ENCODE measurements at places on chromosomes 1 and 21.

- DNase-seq: no peak
These were observed 92.9 kb downstream of the SLC45A1 start for GRCh38 chr1:8410791-8411190.

DNA sequence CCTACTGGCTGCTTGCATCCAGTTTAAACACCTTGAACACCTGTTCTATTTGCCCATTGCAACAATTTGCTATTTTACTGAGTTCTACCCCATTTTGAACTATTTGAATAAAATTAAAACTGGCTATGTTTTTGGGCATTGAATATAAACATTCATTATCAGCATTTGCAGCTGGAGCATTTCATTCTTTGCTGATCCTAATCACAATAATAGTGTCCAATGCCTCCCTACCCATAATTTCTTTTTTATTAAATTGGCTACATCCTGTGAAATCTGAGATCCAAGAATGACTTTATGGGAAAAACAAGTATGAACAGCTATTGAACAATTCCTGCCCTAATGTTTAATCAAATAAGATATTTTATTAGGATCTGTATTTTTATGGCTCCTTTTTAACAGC lies 447.9 kb downstream of the PLA2G4A start:
- no peak for DNase-seq

- DNase-seq: no peak
These were observed 176.8 kb downstream of the LMO4 start for GRCh38 chr1:87505391-87505983.

DNA sequence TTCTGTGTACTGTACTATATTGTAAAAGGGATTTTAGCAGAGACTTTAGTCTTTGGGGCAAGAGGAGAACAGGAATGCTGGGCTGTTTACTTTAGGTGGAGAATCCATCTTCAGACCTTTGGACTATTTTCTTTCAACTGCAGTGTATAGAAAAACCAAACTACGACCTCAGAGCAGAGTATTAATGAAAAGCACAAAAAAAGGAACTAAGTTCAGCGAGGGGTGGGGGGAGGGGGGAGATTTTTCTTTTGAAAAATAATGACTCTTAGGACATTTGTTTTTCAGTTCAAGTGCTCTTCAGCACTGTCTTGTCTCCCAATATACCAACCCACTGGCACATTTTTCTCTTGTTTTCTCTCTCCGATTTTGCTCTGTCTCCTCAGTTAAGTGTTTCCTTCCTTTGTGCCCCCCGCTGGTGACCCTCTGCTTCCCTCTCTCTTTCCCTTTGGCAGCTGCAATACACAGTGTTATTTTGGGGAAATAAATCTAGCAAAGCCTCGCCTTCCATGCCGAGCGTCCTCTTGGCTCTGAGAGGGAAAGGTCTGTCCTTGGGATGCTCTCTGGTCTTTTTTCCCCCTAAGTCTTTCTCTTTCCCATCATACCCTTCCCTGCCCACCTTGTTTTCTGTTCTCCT lies 44.8 kb downstream of the ACP6 start:
- DNase-seq: no peak

DNA sequence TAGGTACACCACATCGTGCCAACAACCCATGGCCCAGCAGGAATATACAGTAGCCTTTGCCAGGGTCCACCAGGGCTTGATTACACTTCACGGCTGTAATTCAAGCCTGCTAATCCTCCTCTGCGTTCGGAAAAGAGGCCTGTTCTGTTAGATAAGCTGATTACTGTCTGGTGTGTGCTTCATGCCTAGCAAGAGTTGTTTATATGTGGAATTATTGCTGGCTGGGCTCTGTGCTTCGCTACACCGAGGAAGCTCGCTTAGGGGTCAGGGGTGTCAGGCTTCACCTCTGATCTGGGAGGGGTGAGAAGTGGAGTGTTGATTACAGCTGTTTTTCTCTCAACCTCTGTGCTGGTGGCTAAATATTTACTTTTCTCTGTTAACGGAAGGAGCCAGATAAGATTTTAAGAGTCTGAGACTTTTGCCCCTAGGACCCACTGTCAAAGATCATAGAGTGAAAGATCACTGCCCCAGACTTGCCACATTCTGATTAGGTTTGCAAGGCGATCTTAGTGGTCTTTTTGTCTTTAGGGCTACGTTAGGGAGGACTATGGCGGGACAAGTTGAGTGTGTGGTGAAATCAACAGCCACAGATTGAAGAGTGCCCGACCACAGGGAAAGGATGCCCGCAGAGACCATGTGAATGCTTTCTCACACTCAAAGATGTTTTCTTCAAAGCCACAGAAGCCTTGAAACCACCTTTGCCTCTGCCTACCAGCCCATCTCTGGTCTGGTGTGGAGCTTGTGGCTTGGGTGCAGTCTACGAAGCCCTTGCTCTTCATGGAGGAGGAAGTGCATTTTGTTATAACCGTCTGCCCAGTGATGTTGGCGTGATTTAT lies 216.1 kb downstream of the PBX1 start:
- DNase-seq: no peak

DNA sequence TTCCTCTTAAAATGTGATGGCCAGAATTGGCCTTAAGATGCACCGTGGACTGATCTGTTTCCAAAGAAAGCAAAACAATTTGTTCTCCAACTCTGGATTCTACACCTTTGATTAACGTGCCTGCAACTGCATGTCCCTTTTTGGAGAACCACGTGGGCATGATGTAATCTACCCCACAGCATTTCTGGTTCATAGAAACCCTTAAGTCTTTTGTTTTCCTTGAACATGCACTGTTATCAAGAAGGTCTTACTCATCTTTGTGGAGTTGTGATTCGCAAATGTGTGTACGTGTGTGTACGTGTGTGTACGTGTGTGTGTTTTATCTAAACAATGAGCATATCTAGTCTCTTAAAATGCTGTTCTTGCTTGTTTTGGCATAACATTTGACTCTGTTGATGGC lies 57.8 kb downstream of the LPAR3 start:
- DNase-seq: no peak

DNA sequence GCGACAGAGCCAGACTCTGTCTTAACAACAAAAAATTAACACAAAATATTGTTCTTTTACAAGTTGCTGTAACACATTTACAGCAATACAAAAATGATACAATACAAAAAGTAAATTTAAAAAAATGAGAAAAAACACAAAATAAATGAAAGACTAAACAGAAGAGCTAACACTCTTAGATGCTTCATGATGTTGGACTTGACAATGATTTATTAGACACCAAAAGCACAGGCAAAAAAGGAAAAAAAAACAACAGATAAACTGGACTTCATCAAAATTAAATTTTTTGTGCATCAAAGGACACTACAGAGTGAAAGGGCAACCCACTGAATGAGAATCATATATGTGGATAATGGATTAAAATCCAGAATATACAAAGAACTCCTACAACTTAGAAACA lies 16.4 kb downstream of the GATAD2B start:
- no peak for DNase-seq

GRCh38 chr21:32424191-32424535 lies 11.7 kb downstream of the EVA1C start:
- DNase-seq: no peak

DNA sequence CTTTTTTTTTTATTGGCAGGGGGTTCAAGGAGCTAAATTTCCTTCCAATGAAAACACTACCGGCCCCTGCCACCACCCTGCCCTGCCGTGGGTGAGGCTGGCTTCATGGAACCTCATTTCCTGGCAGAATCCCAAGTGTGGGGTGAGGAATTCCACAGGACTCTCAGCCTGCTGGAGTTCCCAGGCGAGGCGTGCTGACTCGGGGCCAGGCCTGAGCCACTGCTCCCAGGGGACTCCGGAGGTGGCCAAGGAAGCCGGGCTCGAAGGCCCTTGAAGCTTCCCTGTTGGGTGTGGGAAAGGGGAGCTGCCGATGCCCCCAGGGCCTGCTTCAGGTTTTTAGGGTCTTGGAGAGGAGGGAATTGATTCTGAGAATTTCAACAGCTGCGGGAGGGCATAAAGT lies 95.3 kb upstream of the ACTRT2 start:
- no peak for DNase-seq

DNA sequence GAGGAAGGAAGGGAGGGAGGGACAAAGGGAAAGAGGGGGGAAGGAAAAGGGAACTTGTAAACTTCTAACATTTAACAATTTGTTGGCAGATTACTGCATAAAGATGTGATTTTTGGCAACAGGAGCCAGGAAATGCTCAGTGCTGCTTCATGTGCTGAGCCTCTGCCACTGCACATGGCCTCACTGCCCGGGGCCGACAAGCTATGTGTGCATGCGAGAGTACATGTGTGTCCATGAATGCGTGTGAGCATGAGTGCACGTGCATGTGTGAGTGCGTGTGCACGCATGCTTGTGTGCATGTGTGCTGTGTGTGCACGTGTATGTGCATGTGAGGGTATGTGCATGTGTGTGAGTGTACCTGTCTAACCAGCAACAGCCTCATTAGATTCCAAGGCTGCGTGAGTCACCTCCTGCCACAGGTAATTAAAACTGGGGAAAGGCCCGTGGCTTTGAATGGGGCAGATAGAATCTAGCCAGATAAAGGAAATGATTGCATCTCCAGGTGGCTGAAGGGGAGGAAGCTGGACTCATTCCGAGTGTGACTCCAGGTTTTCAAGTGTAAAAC lies 41.4 kb upstream of the TSPEAR start:
- no peak for DNase-seq

DNA sequence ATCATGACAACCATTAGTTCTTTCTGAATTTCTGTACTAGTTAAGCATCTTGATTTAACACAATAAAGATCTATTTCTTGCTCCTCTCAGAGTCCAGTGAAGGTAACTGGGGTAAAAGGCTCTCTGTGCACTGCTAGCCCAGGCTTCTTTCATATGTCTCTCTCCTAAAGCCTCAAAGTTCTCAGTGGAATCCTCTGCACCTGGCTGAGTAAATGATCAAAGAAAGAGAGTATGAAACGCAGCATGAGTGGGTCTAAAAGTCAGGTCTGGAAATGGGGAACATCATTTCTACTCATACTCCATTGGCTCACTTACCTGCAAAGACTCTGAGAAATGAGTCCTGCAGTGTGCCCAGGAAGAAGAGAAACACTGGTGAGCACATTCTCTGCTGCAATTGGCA lies 418.5 kb downstream of the PTPRC start:
- no peak for DNase-seq

GRCh38 chr1:153614906-153615305 lies 1.2 kb downstream of the S100A14 start:
- no peak for DNase-seq

GRCh38 chr1:59055908-59056719 lies 240.8 kb upstream of the FGGY start:
- DNase-seq: no peak

DNA sequence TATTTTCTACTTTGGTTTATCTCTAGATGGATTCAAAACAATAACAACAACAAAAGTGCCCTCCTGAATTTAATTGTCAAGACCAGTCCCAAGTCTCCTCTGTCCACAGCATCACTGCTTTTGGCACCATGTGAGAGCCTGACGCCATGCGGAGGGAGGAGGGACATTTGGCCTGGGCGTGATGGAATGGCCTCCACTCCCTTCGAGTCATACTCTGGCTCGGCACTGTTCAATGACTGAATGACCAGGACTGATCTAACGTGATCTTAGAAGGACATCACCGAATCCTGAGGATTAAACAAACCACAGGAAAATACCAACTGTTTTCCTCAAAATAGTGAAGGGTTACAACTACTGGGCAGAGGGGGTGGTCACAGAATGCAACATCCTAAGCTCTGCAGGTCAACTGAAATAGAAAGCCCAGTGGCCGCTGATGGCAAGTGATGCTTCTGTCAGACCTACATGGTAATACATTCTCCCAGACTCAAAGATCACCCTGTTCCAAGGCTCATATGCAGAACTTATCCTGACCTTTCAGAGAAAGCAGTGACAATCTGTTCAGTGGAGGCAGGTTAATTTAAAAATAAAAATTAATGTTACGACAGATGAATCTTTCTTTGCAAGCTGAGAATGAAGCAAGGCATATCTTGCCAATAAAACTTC lies 19.1 kb downstream of the SRSF4 start:
- DNase-seq: no peak

- no peak for DNase-seq
These were observed 143.6 kb downstream of the VAV3 start for GRCh38 chr1:107821340-107821739.

DNA sequence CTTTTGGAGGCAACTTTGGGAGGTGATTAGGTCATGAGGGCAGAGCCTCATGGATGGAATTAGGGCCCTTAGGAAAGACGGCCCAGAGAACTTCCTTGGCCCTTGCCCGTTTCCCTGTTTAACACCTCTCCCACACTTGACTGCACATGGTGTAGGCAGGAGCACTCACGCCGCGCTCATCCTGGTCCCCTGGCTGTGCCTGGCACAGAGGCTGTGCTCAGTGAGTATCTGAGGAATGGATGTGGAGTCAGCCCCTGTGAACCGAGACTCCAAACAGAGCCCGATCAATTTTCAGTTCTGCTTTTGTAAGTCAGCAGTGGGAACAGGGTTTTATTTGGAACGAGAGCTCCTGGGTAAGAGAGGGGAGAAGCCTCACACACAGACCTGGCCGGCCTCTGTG lies 29.8 kb upstream of the ETV3 start:
- DNase-seq: no peak

GRCh38 chr1:82995951-82996350 lies 1003.0 kb downstream of the TTLL7 start:
- DNase-seq: no peak

GRCh38 chr1:1074631-1075147 lies 583 bp upstream of the RNF223 start:
- DNase-seq: no peak

GRCh38 chr1:40736085-40736531 lies 44.6 kb downstream of the NFYC start:
- DNase-seq: no peak

DNA sequence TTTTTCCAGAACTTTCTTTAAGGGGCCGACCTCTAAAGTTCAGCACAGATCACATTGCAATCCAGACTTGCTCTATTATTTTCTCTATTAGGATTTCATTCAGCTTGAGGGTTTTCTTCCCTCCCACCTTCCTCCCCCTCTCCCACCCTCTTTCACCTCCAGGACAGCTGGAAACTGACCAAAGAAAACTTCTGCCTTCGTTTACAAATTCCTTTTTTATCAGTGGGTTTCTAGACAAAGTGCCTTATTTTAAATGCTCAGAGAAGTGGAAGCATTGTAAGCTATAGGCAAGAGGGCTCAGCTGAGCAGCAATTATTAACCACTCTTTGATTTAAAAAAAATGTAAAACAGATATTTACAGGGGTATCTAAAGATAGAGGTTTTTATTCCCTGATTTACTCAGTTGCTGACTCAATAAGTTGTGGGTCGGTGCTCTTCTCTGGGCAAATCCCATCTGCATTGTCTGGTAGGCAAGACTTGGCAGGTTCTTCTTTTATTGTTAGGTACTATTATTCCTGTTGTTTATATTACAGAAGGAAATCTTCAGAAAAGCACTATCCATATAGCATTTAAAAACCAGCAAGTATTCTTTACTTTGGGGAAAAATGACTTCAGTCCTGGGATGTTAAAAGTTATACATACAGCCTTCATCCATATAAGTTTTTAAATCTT lies 277.0 kb upstream of the C1orf105 start:
- no peak for DNase-seq

GRCh38 chr1:14842891-14843290 lies 244.4 kb downstream of the KAZN start:
- DNase-seq: no peak

GRCh38 chr1:20410503-20410902 lies 75.5 kb downstream of the CAMK2N1 start:
- no peak for DNase-seq

Measured in hippocampal formation (tissue), 2 donors.